COR-L47 (cell line): ENCODE measurements at places on chromosomes 3 and 15.

GRCh38 chr3:155038203-155038554 lies 41.9 kb upstream of the MME start:
- DNase-seq, result no peak

DNA sequence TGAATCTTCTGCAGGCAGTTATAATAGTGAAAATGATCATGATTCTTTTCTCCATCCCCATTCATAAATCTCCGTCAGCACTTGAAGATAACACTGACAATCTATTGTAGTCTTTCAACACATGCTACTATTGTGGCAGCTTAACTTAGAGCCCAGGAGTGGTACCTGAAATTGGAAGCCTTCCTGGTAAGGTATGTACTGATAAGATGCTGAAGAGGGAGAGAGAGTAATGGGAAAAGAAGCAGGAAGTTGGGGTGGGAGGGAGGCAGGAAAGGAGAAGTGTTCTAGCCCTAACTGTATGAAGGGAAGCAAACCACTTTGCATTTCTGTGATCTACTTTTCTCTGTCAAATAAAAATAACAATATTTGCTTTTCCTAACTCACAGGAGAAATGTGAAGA lies 197.4 kb upstream of the RORA start:
- no peak for DNase-seq

GRCh38 chr3:128480717-128481437 lies 12.1 kb downstream of the GATA2 start:
- DNase-seq, result no peak

DNA sequence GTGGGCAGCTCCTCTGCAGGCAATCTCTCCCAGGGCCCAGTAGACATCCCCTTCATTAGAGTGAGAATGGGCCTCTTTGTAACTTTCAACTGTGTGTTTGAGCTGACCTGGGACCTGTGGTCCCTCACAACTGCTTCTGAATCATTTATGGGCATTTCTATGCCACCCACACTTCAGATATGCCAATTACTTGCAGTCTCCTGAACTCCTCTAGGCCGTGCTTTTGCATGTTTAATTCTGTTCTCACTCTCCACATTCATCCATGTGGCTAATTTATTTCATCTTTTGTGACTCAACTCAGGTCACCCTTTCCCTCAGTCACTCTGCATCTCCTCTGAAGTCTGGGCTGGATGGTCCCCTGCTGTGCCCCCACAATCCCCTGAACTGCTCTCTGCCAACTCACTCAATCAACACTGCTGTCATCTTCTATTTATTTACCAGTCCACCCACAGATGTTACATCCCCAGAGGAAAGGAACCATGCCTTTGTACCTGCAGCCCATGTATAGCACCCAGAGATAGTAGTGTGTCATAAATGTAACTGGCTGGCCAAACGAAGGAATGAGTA lies 364.7 kb downstream of the EPHB1 start:
- peak; percentile 71 for DNase-seq

GRCh38 chr15:50764461-50765194 lies 878 bp downstream of the SPPL2A start:
- peak; percentile 26 for DNase-seq

DNA sequence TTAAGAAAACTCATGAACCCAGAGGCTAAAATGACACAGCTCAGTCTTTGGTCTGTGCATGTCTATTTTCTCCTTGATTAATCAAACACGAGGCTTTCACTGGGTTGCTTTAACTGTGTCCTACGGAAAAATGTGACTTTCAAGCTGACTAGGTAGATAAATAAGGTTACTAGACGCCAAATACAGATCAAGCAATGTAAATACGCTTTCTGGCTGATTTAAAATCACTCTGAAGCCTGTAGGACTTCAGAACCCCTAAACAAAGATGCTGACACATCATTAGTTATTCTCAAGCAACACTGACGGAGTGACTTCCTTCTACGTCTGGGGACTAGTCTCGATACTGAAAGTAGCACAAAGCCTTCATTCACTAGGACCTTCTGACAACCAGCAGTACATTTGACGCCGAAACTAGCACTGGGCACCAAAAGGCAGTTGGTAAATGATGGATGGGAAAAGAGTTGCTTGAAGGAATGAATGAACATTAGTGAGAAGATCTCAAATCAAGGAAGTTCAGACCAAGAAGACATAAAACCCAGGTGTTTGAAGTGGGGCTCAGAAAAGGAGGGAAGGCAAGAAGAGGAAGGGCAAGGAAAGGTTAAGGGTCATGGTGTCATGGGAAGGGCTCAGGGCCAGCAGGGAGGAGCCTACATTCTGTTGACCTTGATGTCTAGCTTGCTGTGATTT lies 67.1 kb upstream of the CDV3 start:
- no peak for DNase-seq

- no peak for DNase-seq
Observed at GRCh38 chr3:134334231-134334900, 39.9 kb downstream of the AMOTL2 start.

GRCh38 chr3:141313093-141313683 lies 55.1 kb upstream of the ZBTB38 start:
- DNase-seq, result no peak

DNA sequence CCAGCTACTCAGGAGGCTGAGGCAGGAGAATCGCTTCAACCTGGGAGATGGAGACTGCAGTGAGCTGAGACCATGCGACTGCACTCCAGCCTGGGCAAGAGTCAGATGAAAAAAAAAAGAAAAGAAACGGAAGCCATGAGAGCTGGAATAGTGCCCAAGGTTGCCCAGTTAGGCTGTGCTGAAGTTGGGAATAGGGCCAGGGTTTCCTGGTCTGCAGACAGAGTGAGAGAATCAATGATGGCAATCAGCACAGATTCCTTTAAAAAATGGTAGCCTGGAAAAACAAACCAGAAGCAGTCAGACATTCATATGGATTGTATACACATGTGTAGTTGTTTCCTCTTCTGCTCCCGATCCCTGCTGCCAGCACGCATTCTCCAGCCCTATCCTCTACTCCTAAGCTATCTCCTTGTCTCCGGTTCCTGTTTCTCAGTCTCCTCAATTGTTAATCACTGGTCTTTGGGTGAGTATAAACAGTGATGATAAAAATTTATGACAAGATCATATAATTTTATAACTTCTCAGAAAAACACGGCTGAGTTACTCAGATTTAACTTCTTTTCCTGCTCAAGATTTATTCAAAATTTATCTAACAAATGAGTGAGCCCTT lies 316.2 kb upstream of the UMPS start:
- DNase-seq, result no peak

DNA sequence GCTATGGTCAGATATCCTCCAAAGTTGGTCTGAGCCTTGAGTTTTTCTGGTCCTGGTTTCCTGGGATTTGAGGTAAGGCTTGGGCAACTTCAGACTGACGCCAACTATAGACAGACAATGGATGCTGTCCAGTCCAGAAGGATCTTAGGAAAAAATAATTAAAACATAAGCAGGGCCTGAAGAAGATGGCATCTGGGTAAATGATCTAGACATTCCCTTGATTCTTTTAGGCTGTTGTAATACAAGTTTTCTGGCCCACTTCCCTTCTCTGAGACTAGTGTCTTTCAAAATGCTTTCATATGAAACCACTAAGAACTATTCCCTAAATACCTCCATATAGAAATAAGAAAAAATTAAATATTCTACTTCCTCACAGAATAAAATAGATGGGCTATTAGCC lies 47.7 kb upstream of the PLXND1 start:
- DNase-seq, result no peak

DNA sequence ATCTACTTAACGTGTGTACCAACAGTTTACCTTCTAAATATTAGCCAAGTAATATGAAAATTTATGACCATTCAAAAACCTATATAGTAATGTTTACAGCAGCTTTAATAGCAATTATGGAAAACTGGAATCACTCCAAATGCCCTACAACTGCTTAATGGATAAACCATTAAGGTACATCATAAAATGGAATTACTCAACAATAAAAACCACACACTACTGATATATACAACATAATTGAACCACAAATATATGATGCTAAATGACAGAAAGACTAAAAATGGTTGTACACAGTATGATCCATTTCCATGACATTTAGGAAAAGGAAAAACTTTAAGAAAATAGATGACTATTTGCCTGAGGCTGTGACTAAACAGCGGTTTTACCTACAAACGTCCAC lies 467.1 kb upstream of the EPHA6 start:
- DNase-seq, result no peak

DNA sequence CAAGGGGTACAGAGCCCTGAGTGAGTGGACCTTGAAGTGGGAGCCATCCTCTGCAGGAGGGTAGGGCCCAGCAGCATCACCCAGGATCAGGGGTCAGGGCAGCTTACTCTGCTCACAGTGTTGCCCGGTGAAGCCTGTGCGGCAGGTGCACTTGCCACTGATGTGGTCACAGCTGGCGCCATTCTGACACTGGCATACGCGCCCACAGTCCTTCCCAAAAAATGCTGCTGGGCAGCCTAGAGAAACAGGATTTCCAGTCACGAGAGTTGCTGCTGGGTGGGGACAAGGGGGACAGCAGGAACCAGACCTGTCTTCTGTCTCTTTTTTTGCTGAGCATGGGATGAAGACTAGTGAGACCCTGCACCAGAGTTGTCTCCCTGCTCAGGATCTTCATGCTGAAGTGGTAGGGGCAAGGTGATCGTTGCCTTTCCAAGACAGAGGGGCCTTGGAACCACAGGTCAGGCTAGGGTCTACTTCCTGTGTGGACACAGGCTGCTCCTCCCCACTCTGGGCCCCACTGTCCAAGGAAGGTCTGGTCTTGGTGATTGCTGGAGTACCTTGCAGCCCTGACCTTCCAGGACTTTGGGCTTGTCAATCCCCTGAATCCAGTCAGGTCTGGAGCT lies 46.9 kb downstream of the RAB11A start:
- DNase-seq, result no peak
